CD4-positive, alpha-beta T cell treated with Interleukin-6 for 4 hours (primary cell): ENCODE measurements at places on chromosomes 4 and X.

DNA sequence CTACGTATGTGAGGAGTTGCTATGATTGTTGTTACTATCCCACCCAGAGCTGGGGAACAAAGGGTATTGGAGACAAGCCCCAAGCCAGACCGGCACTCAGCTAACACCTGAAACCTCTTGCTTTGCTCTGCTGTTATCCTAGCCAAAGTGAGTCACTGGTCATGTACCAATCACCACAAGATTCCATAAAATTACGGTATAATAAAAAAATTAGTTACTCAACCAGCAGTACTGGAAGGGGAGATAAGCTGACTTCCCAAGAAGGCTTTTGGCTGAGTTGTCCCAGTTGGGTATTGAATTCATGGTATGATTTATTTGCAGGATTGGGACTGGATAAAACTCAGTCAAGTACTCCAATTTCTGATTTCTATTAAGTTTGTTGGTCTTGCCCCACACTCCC, 5.3 kb downstream of the EDA2R start:
- DNase-seq, result no peak

DNA sequence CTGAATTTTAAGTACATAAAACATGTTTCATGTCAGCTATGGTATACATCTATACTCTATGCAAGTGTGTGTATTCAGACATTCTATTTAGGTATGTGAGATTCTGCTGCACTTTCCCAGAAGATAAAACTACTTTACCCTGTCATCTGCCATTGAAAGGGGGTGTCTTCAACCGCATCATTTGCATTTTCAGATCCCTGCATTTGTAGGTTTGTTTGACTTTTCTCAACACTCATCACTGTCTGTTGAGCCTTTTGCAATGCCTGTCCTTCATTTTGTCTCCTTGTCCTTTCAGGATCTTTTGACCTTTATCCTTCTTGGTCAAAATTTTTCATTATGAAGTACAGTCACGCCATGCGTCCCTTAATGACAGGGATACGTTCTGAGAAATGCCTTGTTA, 103.5 kb downstream of the TMA16 start:
- no peak for DNase-seq

DNA sequence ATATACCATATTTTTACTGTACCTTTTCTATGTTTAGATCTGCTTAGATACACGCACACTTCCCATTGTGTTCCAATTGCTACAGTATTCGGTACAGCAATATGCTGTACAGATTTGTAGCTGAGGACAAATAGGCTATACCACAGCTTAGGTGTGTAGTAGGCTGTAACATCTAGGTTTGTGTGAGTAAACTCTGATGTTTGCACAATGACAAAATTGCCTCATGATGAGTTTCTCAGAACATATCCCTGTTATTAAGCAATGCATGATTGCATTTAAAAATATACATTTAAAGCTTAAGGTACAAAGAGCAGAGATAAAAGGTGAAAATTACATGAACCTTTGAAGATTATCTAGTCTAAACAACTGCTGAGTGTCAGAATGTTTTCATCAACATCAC, 181.7 kb downstream of the ADGRA3 start:
- DNase-seq, result no peak

DNA sequence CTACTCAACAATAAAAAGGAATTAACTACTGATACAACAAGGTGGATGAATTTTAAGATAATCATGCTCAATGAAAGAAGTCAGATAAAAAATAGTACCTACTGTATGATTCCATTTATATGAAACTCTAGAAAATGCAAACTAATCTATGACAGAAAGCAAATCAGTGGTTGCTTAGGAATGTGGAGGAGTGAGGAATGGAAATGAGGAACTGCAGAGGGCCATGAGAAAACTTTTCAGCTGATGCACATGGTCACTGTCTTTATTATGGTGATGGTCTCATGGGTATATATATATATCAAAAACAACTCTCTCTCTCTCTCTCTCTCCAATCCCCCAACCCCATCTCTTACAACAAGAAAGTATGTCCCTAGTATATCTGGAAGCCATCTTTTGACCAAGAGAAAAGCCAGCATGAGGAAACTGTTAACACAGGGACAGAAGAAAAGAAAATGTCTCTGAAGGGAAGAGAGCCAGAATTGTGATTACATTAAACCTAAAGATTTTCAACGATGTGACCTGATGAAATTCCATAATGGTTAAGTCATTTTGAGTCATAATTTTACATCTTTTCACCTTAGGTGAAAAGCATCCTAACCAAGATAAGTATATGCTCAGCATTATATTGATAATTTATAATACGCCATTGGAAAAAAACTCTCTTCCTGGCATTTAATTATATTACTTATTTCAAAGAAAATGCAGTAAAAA, 8.5 kb upstream of the NFKB1 start:
- no peak for DNase-seq

DNA sequence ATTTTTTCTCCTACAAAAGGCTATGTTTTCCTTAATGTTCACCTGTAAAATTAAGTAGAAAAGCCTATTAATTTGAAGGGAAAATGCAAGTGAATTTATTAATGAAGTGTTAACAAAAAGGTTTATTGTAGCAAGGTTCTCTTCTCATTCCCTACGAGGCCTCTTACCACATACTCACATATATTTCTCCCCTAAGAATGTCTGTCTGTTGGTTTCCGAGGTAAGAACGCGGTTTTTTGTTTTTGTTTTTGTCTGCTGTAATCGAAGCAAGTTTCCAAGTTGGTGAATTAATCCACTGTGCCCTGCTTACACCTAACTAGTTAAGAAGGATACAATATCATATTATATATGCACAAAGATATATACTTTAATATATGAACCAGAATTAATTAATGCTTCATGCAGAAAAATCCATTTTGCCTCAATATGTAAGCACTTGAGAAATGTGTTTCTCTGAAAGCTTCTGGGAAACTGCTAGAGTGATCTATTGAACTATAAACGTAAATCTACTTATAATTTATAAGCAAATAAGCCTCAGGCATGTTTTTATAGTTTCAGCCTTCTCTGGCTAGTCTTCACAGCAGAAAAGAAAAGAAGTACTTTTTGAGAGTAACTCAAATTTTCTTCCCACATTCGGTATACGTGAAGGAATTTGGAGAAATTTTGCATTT, 120.8 kb downstream of the EGF start:
- no peak for DNase-seq

DNA sequence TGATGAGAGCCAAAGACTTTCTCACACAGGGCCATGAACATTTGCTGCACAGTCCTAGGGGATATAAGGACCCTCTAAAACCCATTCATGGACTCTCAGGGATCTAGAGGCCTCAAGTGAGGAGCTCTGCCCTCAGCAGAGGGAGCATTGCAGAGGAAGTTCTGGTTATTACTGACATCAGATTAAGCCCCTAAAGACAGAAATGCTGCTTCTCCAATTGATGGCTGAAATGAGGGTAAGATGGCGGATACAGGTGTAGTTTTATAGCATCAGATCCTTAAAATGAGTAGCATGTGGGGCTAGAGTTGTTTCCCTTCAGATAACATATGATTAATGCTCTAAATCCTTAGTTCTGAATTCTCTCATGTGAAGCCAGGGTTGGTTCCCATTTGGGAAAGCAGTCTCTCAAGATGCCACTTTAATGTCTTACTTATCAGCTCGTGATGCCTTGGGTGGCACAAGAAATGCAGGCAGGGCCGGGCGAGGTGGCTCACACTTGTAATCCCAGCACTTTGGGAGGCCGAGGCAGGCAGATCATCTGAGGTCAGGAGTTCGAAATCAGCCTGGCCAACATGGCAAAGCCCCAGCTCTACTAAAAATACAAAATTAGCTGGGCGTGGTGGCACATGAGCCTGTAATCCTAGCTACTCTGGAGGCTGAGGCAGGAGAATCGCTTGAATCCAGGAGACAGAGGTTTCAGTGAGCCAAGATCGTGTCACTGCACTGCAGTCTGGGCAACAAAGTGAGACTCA, 7.9 kb downstream of the RHOH start:
- no peak for DNase-seq
